Lung microvascular endothelial cell (primary cell): ENCODE measurements at places on chromosomes 1 and 21. TPM values are rescaled to one million over a fixed set of nuclear protein-coding genes. Genes with fewer than 3 reads are reported as not detected.

RXRG gene
- not detected in 2 replicates for total RNA-seq

PLA2G2F gene
- total RNA-seq, result not detected in 2 replicates

MR1 gene
- total RNA-seq, result 0.99 and 1.5 TPM in 2 replicates

RHD gene
- total RNA-seq, result 0.20 and 0.44 TPM in 2 replicates

HES3 gene
- total RNA-seq, result not detected in 2 replicates

TDRD10 gene
- total RNA-seq, result 3.5 and 5.0 TPM in 2 replicates

KRTAP7-1 gene
- not detected in 2 replicates for total RNA-seq

CRYAA gene
- not detected in 2 replicates for total RNA-seq

AADACL4 gene
- not detected in 2 replicates for total RNA-seq

ENAH gene
- 8.9 and 12.6 TPM in 2 replicates for total RNA-seq

RHBDL2 gene
- total RNA-seq, result not detected in 2 replicates

IQCC gene
- total RNA-seq, result 0.65 and 0.79 TPM in 2 replicates

PALMD gene
- total RNA-seq, result 22.2 and 30.3 TPM in 2 replicates

RASSF5 gene
- under 0.01 and 0.22 TPM in 2 replicates for total RNA-seq
